ENCODE measurements at places on chromosomes 1 and 21.

GRCh38 chr1:43883321-43883720 is 50.3 kb upstream of the ARTN start:
- no peak for DNase-seq

DNA sequence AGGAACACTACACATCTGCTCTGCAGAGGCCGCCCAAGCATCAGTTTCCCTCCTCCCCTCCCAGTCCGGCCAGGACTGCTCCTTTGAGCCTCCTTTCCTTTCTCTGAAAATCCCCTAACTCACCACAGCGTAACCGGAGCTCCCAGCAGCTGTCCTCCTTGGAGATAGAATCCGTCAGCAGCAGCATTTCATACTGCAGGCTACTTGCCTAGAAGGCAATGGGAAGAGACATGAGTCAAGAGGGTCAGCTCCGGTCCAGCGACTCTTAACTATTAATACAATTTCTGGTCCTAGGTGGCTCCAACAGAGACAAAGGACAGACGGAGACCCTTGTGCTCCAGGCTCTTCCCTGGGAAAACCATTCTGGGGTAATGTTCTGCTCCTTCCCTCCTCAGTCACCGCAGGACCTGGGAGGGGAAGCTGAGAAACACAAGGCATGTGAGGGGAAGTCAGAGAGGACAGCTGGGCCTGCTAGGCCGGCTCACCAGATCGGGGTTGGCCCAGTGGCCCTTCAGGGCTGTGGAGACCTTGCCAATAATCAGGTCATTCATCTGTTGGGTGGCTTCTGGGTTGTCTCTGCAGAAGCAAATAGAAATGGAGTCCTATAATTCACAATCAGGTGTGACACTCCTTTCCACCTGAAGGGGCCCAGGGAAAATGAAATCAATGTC is 99.7 kb downstream of the UBR4 start:
- DNase-seq, result no peak

DNA sequence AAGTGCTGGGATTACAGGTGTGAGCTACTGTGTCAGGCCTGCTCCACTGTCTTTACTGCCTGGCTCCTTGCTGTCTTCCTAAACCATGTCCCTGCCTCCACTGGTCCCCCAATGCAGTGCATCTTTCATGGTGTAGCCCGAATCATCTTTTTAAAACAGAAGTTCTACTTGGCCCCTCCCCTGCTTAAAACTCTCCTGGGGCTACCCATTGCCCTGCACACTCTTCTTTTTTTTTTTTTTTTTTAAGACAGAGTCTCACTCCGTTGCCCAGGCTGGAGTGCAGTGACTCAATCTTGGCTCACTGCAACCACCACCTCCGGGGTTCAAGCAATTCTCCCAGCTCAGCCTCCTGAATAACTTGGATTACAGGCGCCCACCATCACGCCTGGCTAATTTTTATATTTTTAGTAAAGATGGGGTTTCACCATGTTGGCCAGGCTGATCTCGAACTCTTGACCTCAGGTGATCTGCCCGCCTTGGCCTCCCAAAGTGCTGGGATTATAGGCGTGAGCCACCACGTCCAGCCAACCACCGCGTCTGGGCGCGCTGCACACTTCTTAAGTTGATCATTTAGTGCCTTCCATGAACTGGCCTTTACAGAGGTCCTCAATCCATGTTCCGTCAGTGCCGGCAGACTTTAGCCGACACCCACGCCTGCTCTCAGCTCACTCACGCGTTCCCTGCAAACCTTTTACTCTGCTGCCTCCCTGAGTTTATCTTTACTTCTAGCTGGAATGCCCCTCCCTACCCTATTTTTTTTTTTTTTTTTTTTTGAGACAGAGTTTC is 2.4 kb downstream of the FCN3 start:
- DNase-seq, result no peak

GRCh38 chr1:197304638-197305200 is 36.7 kb downstream of the CRB1 start:
- DNase-seq, result no peak

GRCh38 chr1:160798439-160798838 is 2.5 kb downstream of the LY9 start:
- DNase-seq, result no peak

- no peak for DNase-seq
Observed at GRCh38 chr1:111943846-111944749, 45.4 kb downstream of the KCND3 start.

- no peak for DNase-seq
Observed at GRCh38 chr1:44024903-44025525, 6.2 kb downstream of the SLC6A9 start.

Measured in T-helper 2 cell (primary cell).